Stimulated activated CD8-positive, alpha-beta memory T cell treated with anti-CD3 and anti-CD28 coated beads, Interleukin-2, amount 100 ng/mL, for 48 hours (primary cell): ENCODE measurements at places on chromosomes 11 and 22.

- no peak for DNase-seq
These were observed 2.6 kb downstream of the GDPD5 start for GRCh38 chr11:75523189-75523588.

- DNase-seq = no peak
These were observed 56.7 kb downstream of the TIMP3 start for GRCh38 chr22:32858121-32858703.

DNA sequence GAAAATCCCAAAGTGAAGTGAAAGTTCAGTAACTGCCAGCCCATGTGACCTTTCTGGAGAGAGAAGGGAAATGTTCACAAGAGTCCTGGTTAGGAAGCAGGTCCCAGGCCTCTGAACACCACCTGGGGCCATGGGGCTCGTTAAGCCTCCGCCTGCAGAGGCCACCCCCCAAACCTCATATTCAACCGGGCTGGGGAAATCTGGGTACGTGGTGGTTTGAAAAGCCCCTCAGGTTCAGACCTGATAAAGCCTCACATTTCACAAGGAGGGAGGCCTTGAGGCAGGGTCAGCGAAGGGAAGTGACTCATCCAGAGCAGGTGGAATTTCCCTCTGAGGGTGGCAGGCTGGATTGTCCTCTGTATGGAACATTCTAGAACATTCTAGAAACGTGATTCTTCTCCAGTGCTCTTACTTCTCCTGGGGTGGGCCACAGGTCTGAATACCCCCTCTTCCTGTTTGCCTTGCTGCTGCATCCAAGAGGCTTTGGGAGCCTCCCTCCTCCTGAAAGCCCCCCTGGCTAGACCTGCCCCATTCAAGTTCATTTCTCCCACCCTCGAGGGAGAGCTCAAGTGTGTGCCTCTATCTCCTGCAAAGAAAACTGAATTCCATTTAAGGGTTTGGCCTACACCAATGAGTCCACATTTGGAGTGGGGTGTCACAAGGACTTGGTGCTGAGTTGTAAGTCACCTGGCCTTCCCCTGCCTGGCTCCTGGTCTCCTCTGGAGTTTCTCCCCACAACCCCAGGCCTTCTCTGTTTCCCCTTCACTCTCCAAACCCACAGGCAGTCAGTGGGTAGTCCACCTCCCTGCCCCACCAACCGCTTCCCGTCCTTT is 6.3 kb downstream of the FXYD2 start:
- DNase-seq = peak; percentile 52

GRCh38 chr11:64372802-64373597 is 14.0 kb downstream of the RPS6KA4 start:
- DNase-seq = no peak

GRCh38 chr22:48858121-48858520 is 969.6 kb downstream of the BRD1 start:
- DNase-seq = no peak

- no peak for DNase-seq
These were observed 51.0 kb upstream of the IGLL5 start for GRCh38 chr22:22836635-22837034.
